Left lung (tissue), 14 donors: ENCODE measurements at places on chromosomes 5 and 9.
A peak's percentile ranks its signal among the peaks of the same experiment; 100 is the strongest.

DNA sequence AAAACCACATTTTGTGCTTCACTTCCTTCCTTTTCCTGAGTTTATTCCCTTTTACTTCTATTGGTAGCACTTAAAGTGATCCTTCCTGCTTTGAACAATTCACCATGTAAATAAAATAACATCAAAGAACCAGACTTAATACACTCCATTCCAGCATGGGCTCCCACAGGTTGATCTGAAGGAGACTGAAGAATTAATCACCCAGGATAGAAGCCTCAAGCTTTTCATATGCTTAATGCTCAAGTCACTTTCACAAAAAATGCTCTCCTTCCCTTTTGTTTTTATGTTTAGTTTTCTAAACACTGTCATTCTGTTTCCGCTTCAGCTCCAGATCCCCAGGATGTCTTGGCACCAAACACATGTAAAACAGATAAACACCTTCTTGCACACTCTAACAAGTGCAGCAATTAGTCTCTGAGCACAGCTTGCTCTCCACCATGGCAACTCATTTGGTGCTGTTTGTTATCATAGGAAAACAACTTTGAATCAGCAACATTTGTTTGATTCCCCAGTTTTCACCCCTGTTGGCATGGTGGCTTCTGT lies 37.0 kb downstream of the DMRTA1 start:
- DNase-seq: no peak

GRCh38 chr9:116635908-116636307 lies 51.2 kb upstream of the TRIM32 start:
- no peak for DNase-seq

- DNase-seq: no peak
Observed at GRCh38 chr5:93054424-93055163, 526.4 kb downstream of the NR2F1-AS1 start.

DNA sequence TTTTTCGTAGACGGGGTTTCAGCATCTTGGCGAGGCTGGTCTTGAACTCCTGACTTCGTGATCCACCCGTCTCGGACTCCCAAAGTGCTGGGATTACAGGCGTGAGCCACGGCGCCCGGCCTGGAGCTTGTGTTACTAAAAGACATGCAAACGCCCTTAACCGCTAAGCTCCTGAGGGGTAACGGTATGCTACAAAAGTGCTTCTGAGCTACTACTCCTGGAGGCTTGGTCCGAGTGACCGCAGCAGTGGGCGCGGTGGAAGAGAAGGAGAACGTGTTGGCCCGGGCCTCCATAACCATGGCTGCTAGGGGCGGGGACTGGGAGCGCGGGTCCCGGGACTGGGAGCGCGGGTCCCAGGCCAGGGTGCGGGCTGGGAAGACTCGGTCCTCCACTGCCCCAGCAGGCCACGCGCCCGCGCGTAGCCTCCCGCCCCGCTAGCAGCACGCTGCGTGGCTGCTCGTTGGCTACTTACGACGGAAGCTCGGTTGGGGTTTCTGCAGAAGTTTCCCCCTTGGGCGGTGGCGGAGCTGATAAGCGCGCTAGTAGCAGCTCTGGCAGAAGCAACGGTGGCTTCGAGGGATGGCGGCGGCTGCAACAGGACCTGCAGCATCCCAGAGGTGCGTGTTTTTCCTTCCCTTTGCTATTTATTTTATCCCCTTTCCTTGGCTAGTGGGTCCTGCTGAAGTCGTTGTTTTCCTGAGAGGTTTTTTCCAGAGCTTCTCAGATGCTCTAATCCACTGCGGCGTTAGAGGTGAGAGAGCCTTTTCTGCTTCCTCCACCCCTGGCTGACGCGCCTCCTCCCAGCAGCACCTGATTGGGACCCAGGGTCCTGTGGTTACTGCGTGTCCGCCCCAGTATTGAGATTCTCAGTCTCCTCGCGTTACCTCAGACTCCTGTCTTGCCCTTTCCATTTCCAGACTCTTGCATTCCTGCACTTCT lies 69.2 kb upstream of the CCDC180 start:
- DNase-seq: peak; percentile 73

DNA sequence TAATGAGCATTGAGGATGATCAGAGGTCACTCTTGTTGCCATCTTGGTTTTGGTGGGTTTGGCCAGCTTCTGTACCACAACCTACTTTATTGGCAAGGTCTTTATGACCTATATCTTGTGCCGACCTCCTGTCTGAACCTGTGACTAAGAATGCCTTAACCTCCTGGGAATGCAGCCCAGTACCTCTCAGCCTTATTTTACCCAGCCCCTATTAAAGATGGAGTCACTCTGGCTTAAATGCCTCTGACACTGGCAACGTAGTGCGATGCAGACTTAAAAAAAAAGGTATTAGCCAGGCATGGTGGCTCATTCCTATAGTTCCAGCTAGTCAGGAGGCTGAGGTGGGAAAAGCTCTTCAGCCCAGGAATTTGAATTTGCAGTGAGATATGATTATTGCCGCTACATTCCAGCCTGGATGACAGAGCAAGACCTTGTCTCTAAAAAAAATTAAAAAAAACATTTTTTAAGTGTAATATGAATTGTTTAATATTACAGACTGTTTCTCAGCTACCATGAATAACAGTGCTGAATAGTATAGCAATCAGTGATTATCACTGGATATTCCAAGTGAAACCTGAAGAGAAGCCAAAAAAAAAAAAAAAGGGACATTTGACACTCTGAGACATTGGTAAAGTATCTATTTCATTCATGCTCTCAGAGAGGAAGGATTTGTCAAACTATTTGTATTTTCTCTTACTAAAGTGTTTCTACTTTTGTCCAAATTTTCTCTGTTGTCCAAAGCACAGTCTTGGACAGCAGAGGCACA lies 18.3 kb upstream of the STOM start:
- no peak for DNase-seq

DNA sequence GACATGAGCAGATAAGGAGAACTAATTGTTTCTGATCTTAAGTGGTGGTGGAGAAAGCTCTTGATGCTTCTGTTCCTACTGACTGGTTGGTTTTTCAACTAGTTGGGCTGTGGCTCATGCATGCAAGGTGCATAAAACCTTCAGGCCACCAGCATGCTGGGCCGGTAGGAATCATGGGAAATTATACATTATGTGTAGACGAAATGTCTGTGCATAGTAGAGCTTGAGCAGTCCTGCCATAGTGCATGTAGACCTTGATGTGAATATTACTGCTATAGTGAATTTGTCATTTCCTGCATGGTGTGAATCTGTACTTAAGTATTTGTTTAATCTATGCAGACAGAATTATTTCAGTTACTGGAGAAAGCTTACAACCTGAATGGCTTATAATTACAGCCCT lies 433.6 kb upstream of the ADAMTSL1 start:
- no peak for DNase-seq

DNA sequence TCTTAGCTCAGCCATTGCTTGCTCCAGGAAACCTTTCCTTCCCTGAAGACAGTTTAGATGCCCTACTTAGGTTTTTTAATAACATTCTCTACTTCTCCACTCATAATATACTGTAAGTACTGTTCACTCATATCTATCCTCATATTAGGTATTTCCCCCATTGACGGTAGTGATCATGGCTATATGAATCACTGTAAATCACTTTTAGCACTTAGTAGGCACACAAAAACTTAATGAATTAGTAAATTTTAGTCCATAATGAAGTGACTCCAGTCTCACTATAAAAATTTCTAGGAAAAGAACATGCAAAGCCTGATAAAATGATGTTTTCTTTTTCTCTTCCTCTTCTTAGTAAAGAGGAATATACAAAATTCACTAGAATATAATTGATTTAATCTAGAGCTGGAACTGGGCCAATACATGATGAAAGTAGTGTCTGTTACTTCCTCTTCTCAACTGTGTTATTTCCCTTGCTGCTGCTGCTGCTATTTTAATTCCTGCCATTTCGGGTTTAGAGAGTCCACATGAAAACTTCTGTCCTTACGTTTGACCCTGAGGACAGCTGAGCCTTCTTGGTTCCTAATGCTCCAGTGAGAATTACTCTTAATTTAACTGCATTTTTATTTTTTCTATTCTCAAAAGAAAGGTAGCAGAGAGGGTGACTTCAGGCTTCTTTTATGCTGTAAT lies 73.5 kb downstream of the LNPEP start:
- peak; percentile 51 for DNase-seq

DNA sequence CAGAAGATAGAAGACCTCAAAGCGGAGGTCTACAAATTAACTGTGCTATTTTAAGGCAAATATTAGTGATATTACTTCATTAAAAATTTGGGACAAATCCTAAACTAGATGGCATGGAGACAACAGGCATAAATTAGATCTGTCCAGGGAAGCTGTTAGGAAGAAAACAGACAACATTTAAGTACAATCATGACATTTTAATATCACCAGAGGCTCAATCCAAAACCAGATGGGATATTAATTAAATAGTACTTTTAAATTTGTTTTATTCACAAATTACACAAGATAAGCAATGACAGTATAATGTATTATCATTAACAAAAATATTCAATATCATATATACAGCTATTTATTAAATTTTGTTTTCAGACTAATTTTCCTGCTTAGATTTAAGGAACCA lies 161.1 kb downstream of the AP3B1 start:
- no peak for DNase-seq

GRCh38 chr5:100789694-100790093 lies 113.4 kb downstream of the ST8SIA4 start:
- no peak for DNase-seq

DNA sequence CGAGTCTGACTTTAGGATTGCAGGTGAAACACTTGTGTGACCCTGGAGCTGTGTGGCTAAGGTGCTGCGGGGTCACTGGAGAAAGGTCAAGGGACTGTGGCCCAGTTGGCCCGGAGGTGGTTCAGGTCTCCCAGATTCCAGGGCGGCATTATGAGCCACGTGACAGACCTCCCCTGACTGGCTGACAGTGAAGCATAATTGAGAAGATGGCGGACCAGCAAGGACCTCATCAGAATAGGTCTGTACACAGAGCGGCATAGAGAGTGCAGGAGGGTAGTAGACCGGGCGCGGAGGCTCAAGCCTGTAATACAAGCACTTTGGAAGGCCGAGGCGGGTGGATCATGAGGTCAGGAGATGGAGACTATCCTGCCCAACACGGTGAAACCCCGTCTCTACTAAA lies 815 bp upstream of the ODF2 start:
- no peak for DNase-seq

DNA sequence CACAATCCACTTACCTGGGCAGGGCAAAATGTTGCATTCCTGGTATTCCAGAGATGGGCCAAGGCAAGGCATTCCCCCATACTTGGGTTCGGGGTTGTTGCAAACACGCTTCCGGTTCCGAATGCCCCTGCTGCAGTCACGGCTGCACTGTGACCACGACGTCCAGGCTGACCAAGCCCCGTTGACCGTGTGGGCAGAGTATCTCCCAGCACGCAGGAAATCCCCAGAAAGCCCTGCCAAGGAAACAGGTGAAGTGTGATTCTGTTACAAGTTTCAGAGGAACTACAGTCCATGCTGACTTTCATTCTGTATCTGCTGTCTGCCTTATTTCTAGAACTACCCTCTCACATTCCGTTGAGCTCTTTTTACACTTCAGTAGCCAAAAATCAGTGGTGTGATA lies 483.0 kb downstream of the SEMA5A start:
- DNase-seq: no peak

DNA sequence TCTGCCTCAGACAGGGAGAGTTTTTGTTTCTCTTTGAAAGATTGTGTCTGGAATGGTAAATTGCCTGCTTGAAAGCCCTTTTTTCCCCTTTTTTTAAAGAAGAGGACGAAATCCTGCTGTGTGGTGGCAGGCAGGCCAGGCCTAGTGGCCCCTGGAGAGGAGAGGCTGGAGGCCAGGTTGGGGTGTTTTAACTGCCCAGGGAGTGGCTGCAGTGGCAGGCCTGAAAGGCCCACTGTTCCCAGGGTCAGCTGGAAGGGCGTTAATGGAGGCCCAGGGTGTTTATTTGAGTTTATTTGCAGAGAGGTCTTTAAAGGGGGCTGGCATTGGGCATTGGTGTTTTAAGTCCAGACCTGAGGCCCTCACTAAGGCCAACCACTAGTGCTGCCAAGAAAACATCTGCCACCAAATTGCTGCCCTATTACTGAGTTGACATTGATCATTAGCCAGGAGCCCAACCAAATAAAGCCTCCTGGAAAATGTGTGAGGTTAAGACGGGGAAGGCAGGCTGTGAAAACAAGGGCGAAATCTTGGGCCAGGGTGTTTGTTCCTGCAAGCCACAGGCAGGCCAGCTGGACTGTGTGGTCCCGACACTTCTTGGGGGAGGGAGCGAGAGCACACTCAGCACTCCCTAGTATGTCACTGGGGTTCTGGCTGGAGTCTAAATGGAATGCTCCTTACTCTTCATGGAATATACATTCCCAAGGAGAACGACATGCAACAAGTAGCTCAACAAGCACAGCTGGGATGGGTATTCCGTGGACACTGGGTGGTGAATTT lies 5.0 kb downstream of the JADE2 start:
- peak; percentile 90 for DNase-seq

DNA sequence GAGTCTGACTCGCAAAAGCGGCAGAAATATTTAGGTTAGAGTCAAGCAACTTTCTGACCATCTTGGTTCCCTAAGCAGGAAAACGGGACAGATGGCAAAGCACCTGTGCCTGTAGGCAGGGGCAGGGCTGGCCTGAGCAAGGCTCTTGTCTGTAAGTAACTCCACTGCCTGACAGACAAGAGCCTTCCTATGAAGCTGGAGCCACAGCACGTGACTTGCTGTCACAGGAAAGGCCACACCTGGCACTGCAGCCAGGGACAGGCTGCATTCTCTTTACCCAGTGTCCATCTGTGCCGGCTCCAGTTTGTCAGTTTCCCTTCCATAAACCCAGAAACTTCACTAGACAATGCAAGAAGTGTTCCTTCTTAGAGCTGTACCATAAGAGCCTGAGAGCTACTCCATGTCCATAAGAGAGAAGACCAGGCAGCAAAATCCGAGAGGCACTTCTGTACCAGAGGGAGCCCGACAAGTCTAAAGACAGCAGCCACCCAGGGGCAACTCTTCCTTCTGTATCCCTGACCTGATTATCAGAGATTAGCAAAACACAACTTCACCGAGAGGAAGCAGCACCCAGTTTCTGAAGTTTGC lies 78.1 kb downstream of the GPR21 start:
- DNase-seq: no peak

DNA sequence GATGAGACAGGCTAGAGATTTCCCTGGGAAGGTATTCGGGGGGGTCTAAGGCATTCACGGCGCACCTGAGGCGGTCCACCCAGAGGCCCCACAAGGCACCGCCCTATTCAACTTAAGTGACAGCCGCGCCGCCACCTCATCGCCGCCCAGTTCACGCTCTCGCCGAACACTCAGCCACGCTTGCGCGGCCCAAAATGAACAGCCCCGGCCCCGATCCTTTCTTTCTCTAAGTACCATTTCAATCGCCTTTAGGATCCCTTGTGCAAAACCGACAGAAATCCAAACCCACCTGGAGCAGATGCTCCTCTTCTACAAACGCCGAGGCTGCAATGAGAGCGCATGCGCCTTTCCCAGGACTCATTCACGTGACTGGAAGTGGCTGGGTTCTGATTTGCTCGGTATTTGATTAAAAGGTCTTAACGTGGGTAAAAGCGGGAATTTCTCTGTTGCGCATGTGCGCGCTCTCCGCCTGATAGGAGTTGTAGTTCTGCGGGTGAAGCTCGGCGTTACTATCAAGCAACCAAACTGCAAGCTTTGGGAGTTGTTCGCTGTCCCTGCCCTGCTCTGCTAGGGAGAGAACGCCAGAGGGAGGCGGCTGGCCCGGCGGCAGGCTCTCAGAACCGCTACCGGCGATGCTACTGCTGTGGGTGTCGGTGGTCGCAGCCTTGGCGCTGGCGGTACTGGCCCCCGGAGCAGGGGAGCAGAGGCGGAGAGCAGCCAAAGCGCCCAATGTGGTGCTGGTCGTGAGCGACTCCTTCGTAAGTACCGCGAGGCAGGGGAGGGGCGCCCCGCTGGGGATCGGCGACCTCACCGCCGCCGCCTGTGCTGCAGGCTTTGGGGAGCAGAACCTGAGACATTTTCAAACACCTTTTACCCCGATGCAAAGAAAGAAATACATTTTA lies at the start of the genes ARSK and SKIC3:
Gene ARSK (plus strand): TSS at position 455 of the 902 bp plus-strand sequence. CDS start 178 bp downstream, at position 633.
Gene SKIC3 (minus strand): TSS at position 331 of the 902 bp plus-strand sequence. CDS start 7,827 bp downstream, outside the sequence.
- DNase-seq: peak; percentile 92
